ENCODE measurements at places on chromosomes 7 and 10.

DNA sequence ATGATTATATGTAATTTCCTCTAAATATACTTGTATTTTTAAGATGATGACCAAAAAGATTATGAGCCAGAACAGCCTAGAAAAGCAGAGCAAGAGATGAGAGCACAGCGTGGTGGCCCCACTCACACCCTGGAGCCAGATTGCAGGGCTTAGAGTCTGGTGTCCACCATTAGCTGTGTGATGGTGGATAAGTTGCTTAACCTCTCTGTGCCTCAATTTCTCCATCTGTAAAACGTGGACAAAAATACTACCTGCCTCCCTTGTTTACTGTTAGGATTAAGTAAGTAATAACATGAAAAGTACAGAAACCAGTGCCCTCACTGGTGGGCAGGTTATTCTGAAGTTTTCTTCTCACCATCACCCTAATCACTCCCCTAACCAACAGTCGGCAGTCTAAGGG lies 212.3 kb downstream of the COBL start:
- DNase-seq: no peak

DNA sequence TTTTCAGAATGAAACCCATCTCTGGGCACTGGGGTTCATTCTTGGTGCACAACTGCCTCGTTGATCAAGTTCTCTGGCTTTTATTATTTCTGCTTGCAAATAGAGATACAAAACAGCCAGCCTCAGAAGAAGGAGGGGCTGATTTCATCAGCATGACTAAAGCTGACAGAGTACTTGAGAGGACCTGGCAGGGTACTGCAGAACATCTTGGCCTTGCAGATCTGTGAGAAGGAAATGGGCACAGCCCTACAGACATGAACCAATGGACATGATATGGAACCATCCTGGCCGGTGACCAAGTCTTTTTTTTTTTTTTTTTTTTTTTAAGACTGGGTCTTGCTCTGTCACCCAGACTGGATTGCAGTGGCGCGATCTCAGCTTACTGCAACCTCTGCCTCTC lies 240.6 kb downstream of the VTI1A start:
- no peak for DNase-seq

DNA sequence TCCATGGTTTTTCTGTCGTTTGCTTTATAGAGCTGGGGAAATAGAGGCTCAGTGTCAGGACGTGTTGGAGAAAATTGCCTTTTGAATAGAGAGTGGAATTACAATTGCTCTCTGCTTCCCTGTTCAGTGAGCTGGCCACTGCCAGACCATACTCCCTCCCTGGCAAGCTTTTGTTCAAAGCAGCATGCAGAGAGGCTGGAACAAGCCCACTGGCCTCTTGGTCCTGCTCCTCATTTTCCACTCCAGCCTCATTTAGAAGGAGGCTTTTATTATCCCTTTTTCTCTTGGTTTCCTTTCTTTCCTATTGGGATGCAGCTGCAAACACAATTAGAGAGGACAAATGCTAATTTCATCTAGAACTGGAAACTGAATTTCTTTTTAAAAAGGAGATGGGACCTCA lies 302.2 kb upstream of the PODXL start:
- DNase-seq: no peak

GRCh38 chr7:90461219-90461618 lies 8.2 kb upstream of the PTTG1IP2 start:
- DNase-seq: no peak

DNA sequence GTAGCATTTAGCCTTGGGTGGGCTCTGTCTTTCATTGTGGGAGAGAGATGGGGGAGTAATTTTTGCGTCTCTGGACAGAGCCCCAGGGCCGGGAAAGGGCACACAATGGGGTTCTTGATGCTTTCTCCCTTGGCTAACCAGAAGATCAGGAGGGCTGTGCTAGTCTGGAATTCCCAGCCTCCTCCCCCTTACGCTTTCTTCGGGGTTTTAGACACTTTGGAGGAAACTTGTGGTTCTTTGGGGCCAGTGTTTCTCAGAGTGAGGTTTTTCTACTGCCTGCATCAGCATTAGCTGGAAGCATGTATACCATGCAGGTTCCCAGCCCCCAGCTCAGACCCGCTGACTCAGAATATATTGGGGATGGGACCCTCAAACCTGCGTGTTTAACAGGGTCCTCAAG lies 7.0 kb downstream of the NEURL1 start:
- no peak for DNase-seq

- DNase-seq: peak; percentile 26
Measured at GRCh38 chr10:24642921-24643678, 80.6 kb downstream of the ARHGAP21 start.

DNA sequence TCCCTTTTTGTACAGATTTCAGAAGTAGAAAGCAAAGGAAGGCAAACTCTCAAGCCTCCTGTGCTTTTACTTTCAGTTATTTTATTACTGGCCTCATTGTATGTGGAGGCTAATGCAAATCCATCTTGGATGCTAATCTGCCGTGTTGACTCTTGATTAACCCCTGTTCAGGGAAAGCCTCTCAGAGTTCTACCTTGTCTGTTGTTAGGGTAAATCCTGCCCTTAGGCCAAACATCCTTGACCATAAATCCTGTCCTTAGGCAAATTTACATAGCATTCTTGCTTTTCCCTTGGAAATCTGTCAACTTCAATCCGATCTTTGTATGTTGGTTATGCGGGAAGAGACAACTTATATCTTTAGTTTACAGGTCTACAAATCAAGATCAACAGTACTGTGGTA lies 709.9 kb upstream of the LRRTM3 start:
- DNase-seq: no peak

DNA sequence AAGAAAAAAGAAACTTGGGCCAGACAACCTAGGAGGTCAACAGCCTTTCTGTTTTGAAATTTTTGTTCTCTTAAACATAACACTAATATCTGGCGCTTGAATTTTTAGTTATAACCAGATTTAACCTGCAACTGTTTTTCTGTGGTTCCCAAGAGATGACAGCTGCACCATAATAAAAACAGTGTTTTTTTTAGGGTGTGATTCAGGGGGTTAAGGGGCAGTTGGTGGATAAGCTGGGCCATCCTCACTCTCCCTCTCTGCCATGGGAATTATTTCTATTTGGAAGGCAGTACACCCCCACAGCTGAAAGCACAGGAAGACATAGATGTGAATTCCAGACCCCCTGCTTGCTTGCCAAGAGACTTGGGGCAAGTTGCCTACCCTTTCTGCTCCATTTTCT lies 20.1 kb upstream of the TM9SF3 start:
- no peak for DNase-seq

GRCh38 chr7:27111751-27112277 lies 9.3 kb upstream of the HOXA2 start:
- DNase-seq: no peak

- DNase-seq: no peak
Measured at GRCh38 chr7:5598261-5598761, 174.7 kb upstream of the TNRC18 start.

GRCh38 chr7:34709771-34710170 lies 51.8 kb downstream of the NPSR1 start:
- DNase-seq: no peak

DNA sequence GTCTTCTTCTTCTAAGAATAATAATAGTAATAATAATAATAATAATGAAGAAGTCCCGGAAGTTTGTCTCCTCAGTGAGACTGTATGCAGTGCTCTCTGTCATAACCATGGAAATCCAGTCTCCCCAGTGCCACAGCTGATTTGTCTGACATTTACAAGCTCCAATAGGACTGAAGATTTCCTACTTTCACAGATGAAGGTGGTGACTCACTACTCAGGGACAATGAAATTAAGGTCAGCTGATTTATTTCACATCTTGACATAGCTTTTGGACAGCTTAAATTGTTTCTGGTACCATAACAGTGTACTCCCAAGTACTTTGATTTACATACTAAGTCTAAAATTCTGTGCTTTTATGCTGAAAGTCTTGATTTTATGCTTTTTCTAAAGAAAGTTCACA lies 6.9 kb downstream of the CELF2 start:
- no peak for DNase-seq

DNA sequence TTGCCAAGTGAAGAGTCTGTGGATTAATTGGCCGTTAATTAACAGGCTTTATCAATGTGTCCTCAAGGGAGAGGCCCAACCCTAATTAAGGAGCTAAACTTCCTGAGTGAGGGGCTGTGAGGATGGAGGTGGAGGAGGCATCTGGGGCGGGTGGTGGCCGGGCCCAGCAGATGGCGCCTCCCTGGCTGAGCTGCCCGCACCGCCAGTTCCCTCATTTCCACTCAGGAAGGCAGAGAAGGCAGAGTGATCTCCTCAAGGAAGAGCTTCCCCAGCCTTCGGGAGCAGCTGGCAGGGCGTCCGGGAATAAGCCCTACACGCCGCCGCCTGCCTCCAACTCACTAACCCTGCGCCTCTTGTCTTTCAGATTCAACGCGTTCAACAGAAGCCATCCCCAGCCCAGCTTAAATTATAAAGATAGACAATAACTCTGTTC lies 112.2 kb downstream of the CYTH3 start:
- peak; percentile 29 for DNase-seq

DNA sequence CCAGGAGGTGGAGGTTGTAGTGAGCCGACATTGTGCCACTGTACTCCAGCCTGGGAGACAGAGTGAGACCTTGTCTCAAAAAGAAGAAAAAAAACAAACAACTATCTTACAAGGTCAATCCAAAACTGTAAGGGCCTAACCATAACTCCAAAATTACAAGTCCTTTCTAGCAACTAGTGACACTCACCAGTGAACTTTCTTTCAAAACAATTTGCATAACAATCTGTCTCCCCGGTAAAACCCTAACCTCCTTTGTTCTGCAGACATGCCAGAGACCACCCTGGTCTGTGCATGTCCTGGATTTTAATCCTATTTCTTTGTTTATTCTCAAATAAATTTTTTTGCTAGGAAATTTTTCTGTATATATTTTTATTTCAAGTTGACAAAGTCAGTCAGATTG lies 68.1 kb downstream of the EXOC6 start:
- no peak for DNase-seq

GRCh38 chr7:117113871-117114270 lies 160.6 kb downstream of the ST7 start:
- DNase-seq: no peak

- no peak for DNase-seq
Measured at GRCh38 chr10:131003455-131003854, 308.1 kb downstream of the TCERG1L start.

GRCh38 chr10:85262992-85263391 lies 934.6 kb downstream of the CCSER2 start:
- DNase-seq: no peak

GRCh38 chr10:27527666-27528295 lies 23.7 kb downstream of the RAB18 start:
- DNase-seq: no peak

GRCh38 chr10:108388706-108389105 lies 1224.2 kb upstream of the SORCS1 start:
- no peak for DNase-seq

DNA sequence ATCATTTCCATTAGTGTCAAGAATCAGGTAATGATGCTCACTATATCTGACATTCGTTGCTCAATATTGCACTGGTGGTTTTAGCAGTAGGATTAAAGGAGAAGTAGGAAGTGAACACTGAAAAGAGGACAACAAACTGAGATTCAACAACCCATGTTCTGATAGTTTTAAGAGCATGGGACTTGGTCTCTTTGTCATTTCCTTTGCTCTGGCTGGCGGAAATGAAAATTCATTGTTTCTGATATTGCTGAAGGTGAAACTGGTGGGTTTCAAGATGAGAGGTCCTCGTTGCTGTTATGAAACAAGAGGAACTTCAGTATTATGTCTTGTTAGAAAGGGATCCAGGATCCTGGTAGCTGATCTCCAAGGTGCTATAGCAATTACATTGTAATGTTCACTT lies 129.0 kb downstream of the DNAH11 start:
- no peak for DNase-seq

- DNase-seq: no peak
Measured at GRCh38 chr10:124590216-124591122, 128.8 kb downstream of the LHPP start.

GRCh38 chr10:127293640-127294039 lies 97.2 kb upstream of the INSYN2A start:
- DNase-seq: no peak

GRCh38 chr7:41224063-41224763 lies 478.7 kb downstream of the INHBA start:
- no peak for DNase-seq

DNA sequence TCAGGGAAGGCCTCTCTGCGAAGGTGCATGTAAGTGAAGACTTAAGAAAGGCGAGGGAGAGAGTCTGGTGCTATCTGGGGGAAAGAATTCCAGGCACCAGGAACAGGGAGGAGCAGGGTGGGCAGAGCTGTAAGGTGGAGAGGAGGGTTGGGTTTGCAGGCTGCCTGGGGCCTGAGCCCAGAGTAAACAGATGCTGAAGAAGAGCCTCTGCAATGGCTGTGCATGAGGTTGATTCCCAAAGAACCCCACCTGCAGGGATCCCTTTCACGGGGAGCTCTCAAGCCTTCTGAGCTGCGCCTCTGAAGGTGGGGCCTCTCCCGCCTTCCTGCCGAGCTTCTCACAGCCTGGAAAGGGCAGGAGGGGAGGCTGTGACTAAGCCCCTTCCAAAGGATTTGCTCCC lies 115.1 kb downstream of the RNF216 start:
- no peak for DNase-seq

GRCh38 chr10:21458126-21458871 lies 67.2 kb downstream of the SKIDA1 start:
- peak; percentile 47 for DNase-seq

- DNase-seq: no peak
Measured at GRCh38 chr7:31767686-31768358, 80.8 kb downstream of the PPP1R17 start.

- DNase-seq: no peak
Measured at GRCh38 chr7:55021053-55021452, 2.2 kb downstream of the EGFR start.

GRCh38 chr7:141915565-141915964 lies 634 bp upstream of the OR9A4 start:
- no peak for DNase-seq

GRCh38 chr10:124014416-124015154 lies 78.8 kb downstream of the CHST15 start:
- no peak for DNase-seq

- no peak for DNase-seq
Measured at GRCh38 chr10:101940916-101941315, 97.3 kb upstream of the KCNIP2 start.

GRCh38 chr10:74244097-74244685 lies 93.2 kb downstream of the ADK start:
- no peak for DNase-seq

DNA sequence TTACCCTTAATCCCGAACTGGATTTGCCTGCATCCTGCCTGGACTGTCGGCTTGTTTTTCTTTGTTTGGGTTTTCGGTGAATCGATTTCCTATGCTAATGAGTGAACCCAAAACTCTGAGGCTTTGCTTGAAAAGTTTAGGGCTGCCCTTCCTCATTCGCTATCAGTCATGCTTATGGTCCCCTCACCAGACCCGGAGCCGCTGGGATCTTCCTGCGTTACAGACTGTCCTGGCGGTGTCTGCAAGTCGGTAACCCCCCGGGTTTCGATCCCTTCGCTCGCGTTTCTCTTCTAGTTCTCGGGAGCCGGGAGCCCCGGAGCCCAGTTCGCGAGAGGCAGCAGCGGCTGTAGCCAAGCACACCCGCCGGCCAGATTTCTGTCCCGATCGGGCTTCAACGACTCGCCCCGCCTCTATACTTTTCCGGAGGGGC lies 2.2 kb downstream of the EMX2 start:
- DNase-seq: no peak

- DNase-seq: no peak
Measured at GRCh38 chr10:125076891-125077541, 83.3 kb downstream of the CTBP2 start.
